ENCODE measurements at places on chromosomes 5 and 9. TPM values are rescaled to one million over a fixed set of nuclear protein-coding genes. Genes with fewer than 3 reads are reported as not detected.
A peak's percentile ranks its signal among the peaks of the same experiment; 100 is the strongest.

Gene TRAF2
- total RNA-seq = 48.5 TPM

Gene CYSRT1
- total RNA-seq = 0.50 TPM

Gene SLC25A2
- 0.84 TPM for total RNA-seq

Gene PRSS3
- total RNA-seq = not detected

Gene SIT1
- total RNA-seq = 220 TPM

Gene C5
- 1.3 TPM for total RNA-seq

Gene OCLN
- 1.3 TPM for total RNA-seq

Gene DAB2
- total RNA-seq = not detected

DNA sequence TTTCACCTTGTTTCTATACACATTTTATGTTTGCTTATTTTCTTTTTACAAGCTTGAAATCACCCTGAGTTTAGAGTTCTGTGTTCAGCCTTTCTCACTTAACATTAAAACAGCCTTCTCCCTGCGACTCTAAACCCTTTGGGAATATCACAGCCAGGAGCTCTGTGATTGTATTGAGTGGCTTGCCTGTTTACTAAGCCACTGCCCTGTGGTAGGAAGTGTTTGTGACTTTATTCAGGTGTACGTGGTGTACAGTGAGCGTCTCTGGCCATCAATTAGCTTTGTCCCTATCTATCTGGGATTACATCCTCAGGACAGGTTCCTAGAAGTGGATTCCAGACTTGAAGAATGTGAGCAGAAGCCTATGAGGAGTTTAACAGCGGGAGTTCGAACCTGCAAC, 11.0 kb upstream of the NEURL1B start:
- DNase-seq = no peak

DNA sequence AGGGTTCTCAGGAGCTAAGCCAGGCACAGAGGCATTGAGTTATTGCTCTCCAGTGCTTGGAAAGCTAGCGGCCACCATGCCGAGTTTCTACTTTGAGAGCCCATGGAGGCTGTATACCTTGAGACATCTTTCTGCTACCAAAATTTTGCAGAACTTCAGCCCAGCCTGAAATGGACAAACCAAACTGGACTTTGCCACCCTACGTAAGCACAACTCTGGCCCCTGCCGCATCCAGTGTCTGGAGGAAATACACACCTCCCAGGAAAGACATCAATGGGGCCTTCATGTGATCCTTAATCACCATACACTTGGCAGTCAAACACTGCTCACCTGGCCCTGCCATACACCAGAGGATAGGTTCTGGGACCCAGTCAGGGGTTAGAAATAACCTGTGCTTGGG, 27.8 kb downstream of the GARNL3 start:
- DNase-seq = no peak

DNA sequence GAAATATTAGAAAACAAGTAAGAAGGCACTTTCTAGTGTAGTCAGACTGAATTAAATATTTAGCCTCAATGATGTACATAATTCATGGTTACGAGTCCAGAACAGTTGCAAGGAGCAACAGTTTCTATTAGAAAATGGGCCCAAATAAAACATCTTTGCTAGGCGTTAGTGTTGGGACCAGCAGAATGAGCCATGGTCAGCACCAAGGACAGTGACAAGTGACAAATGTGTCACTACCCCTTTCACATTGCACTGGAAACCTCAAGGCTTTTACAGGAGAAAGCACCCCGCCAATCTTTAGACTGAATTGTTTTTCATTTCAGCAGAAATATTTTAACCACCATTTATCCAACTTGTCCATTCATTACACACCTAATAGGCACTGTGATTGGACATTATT, 301.3 kb upstream of the ADCY2 start:
- DNase-seq = peak; percentile 28

DNA sequence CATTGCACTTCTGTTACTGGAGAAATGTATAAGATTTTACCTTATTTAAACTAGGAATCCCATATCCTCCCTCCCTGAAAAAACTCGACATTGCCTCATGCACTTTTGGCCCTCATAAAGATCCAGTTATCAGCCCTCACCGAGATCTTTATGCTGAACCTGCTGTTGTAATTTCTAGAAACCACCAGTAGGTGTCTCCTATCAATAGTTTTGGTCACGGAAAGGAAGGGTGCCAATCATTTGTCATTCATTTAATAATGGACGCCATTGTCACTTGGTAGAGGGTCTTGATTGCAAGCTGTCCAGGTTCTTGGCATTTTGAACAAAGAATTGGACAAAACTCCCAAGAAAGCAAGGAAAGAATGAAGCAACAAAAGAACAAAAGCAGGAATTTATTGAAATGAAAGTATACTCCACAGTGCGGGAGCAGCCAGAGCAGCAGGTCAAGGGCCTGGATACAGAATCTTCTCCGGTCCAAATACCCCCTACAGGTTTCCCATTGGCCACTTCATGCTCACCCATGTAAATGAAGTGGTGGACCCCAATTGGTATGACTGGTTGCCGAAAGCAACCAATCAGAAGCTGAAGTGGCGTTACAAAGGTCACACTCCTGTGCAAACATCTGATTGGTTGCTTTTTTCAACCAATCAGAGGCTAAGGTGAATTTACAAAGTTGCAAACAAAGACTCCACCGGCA, 524.3 kb downstream of the PSAT1 start:
- no peak for DNase-seq

- no peak for DNase-seq
Measured at GRCh38 chr9:87097238-87097637, 149.9 kb upstream of the GAS1 start.

DNA sequence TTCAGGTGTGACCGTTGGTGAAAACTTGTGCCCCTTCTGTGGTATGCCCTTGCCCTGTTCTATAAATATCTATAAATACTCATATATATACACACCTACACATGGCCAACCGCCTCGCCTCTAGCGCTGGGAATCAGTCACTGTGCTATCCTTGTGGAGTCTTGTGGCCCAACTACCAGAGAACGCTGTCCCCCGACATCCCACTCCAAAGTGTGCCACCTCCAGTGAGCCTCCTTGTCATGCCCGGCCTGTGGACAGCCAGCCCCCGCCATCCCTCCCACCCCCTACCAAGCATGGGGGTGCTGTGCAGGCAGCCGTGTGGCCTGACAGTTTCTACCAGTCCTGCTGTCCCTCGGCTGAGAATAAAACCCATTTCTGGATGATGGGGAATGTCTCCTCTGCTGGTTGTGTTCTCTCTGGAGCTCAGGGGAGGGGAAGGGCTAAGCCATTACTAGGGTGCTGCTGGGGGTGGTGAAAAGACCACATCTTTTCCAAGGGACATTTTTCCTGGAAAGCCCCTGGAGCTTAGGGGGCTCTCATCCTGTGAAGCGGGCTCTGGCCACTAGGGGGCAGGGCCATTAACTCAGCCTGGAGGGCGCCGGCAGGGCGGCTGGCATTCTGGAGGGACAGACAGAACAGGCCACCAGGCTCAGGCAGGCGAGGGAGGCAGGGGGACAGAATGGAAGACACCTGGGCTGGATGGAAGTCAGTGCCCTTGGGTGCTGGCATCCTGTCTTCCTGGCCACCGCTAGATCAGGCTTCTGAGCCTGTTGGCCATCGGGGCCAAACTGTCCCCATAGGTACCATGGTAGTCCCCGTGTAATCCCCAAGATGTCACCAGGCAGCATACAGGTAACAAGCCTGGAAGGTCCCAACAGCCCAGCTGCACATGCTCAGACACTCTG, 20.7 kb downstream of the GOLGA2 start:
- peak; percentile 69 for DNase-seq

- DNase-seq = no peak
Measured at GRCh38 chr9:38018958-38019602, 49.9 kb downstream of the SHB start.

DNA sequence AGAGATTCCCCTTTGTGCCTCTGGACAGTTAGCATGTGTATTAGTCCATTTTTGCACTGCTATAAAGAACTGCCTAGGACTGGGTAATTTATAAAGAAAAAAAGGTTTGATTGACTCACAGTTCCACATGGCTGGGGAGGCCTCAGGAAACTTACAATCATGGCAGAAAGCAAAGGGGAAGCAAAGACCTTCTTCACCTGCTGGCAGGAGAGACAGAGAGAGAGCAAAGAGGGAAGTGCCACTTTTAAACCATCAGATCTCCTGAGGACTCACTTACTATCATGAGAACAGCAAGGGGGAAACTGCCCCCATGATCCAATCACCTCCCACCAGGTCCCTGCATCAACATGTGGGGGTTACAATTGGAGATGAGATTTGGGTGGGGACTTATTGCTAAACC, 6.0 kb downstream of the CFAP90 start:
- DNase-seq = no peak

- no peak for DNase-seq
Measured at GRCh38 chr5:79686799-79687198, 2.8 kb upstream of the CMYA5 start.

DNA sequence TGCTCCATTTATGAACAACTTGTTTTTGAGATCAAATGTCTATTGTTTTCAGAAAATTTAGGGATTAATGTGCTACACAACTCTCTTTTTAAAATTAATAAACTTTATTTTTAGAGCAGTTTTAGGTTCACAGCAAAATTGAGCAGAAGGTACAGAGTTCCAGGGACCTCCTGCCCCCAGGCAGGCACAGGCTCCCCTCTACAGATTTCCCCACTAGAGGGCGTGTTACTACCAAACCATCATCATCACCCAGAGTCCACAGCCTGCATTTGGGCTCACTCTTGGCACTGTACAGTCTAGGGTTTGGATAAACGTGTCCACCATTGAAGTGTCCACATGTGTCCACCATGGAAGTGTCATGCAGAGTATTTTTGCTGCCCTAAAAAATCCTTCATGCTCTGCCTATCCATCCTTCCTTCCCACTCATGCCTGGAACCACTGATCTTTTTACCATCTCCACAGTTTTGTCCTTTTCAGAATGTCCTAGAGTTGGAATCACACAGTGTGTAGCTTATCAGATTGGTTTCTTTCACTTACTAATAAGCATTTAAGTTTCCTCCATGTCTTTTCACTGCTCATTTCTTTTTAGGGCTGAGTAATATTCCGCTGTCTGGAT, 61.7 kb downstream of the MRPL36 start:
- peak; percentile 69 for DNase-seq

GRCh38 chr5:60529001-60529400, 171.0 kb downstream of the DEPDC1B start:
- no peak for DNase-seq

GRCh38 chr9:121050128-121050988, at the start of gene C5:
C5 (minus strand) TSS chr9:121050275; CDS start chr9:121050246, 29 bp downstream.
- DNase-seq = no peak

GRCh38 chr5:80090884-80091166, 55.7 kb downstream of the THBS4 start:
- no peak for DNase-seq

- no peak for DNase-seq
Measured at GRCh38 chr5:132787076-132787475, 10.0 kb upstream of the SEPTIN8 start.

DNA sequence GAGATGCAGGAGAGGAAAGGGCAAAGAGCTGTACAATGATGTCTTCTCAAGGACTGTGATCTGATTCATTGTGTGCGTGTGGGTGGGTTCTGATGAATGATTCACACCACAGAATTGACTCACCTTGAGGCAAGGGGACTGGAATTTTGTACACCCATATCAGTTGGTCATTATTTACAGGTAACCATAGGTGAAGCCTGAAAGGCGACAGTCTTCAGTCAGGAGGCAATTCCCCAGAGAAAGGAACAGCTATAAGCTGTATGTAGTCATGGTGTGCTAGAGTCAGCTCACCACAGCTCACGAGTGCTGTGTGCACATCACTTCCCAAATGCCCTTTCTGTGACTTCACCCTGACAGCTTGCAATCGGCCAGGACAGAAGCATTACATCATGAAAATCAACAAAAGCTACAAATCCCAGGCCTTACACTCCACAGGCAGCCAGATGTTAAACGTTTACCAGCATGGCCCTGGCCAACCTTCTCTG, 87.6 kb upstream of the RPS23 start:
- no peak for DNase-seq

- DNase-seq = no peak
Measured at GRCh38 chr9:89442981-89443814, 54.7 kb downstream of the SEMA4D start.

DNA sequence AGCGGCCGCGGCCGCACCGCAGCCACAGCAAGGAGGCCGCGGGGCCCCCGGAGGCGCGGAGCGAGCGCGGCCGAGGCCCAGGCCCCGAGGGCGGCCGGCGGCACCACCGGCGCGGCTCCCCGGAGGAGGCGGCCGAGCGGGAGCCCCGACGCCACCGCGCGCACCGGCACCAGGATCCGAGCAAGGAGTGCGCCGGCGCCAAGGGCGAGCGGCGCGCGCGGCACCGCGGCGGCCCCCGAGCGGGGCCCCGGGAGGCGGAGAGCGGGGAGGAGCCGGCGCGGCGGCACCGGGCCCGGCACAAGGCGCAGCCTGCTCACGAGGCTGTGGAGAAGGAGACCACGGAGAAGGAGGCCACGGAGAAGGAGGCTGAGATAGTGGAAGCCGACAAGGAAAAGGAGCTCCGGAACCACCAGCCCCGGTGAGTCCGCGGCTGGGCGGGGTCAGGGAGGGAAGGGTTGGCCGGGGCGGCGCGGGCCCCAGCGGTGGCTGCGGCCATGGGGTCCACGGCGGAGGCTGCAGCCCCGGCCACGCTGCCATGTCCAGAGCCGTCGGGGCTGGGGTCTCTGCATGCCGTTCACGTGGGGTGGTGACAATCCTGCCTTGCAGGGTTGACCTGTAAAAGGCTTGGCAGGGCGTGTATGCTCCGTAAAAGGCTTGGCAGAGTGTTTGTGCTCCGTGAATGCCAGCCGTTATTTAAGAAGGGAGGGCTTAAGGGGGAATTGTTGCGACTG, 146.0 kb downstream of the CACNA1B start:
- DNase-seq = no peak

GRCh38 chr9:108584860-108585259, 270.9 kb downstream of the ACTL7B start:
- DNase-seq = no peak

- DNase-seq = no peak
Measured at GRCh38 chr9:116476002-116476401, 211.1 kb upstream of the TRIM32 start.

GRCh38 chr5:113546703-113547183, 33.2 kb downstream of the YTHDC2 start:
- no peak for DNase-seq

DNA sequence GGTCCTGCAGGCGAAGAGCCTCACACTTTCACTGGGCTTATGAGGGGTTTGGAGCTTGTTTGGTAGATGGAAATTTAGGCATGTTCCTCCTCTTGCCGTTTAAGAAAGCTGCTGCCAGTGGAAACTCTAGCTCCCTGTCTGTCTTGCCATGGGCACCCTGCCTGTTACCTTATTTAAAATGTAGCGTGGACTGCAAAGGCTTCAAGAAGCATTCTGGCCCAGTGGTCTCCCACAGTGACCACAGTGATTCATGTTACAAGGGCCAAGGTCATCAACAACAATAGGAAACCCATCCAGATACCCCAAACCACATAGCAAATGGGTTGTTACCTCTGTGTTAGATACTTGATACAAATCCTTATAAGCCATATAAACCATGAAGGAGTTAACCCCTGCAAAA, 96.6 kb downstream of the DPYSL3 start:
- no peak for DNase-seq
